Calu3 (cell line): ENCODE measurements at places on chromosomes 16 and 17.

DNA sequence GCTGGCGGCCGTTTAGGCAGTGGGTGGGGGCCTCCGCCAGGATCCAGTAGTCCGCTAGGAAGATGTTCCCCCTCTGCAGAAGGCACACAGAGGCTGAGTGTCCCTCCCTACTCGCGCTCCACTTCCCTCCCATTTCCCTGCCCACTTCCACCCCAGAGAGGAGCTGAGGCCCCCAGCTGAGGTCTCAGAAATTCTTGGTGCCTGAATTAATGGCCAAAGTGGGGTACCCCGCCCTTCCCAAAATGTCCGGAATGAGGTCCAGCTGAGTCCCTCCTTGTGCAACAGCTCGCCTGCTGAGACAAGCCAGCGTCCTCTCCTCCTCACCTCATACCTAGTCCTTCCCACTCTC lies 7.9 kb downstream of the ALOXE3 start:
- no peak for DNase-seq

DNA sequence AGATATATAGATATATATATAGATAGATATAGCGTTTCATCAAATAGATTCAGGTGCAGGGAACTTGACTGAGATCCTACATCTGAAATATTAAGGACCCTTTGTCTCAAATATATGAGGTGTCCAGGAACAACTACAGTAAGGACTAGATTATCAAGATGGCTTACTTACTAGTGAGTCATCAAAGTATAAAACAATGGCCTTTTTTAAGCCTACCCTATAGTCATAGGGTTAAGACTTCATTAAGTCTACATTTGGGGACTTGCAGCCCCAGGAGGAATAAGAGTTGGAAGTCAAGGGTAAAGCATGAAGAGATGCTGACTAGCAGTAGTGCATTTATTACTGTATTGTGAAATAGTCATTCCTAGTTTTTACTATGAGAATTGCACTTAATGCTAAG lies 1023.4 kb downstream of the CDH11 start:
- no peak for DNase-seq

- no peak for DNase-seq
Measured at GRCh38 chr17:60102632-60103096, 23.9 kb upstream of the HEATR6 start.

DNA sequence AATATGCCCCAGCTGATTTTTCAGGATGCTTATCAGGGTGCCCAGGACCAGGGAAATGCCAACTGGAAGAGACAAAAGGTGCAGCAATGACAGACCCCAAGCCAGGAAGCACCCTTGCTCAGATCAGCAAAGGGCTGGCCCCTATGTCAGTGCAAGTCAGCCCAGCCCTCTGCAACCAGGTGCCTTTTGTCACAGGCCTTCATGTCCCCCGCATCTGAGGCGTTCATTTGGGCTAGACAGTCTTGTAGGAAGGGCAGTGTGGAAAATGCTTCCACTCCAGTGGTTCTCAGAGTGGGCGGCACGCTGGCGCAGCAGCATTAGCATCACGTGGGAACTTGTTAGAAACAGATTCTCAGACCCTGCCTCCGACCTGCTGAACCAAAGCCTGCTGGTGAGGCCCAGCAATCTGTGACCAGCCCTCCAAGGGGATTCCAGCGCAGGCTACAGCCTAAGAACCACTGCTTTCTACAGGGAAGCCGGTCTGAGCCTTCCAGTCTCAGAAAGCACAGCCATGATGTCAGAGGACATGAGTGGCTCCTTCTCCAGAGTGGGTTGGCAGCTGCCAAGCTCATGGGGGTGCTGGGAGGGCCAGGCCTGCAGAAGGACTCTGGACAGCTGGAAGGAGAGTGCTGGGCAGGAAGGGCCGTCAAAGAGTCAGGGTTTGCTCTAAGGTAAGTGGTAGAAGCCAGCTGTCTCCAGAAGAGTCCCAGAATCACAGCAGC lies 13.1 kb downstream of the SLC47A2 start:
- DNase-seq, result no peak

DNA sequence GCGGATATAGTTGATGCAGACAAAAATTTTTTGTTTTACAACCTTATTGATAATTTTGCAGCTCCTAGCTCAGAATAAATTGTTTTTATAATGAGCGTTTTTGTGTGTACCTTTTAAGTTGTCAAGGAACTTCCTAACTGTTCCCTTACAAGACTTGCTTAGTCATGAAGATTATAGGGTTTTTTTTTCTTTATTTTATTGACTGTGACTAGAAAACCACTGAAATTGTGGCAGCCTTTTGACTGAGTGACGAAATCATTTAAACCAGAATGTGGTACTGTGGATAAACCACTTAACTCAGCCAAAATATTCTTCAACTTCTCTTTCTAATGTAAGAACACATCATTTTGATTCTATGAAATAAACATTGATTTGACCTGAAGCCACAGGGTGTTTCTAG lies 40.8 kb upstream of the VPS4A start:
- DNase-seq, result no peak
